H9 (cell line): ENCODE measurements at places on chromosomes 4 and X.

GRCh38 chr4:65654976-65655375 lies 15.3 kb downstream of the EPHA5 start:
- no peaks in the 10 kb centered on the region for H3K36me3 ChIP-seq
- no peaks in the 10 kb centered on the region for H3K27me3 ChIP-seq

DNA sequence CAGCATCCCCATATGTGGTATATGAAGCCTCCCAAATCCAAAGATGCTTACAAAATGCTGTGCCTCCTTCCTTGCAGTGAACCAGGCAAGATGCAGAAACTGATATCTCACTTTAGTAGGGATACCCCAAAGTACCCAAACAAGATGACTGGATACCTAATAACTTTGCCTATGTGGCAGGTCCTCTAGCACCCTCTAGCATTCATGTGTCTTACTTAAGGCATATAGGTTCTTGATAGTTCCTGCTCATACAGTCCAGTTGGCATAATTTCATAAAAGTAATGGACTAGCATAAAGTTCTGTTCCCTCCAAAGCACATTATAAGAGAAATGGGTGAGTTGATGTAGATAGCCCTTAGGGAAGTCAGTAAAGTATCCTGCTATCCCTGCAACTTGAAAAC lies 36.8 kb upstream of the SPP1 start:
- no peaks in the 10 kb centered on the region for H3K4me1 ChIP-seq
- DNase-seq: no peak
- no peaks in the 10 kb centered on the region for H3K27me3 ChIP-seq
- H3K4me3 ChIP-seq: no peak overlapping the region
- peaks cover 36% of the 10 kb centered on the region for H3K36me3 ChIP-seq

DNA sequence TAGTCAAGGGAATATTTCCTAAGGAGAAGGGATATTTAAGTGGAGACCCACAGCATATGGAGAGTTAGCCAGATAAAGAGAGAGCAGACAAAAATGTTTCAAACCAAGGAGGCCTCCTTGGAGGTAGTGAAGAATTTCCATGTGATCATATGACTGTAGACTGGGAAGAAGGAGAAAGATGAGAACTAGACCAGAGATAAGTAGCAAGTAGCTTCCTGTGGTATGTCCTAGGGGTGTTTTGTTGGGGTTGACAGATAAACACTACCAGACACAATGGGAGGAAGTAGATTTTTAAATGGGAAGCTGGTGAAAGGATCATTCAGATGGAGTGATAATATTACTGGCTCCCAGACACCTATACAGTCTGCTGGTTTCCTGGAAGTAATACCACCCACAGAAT lies 13.6 kb downstream of the SYAP1 start:
- H3K4me1 ChIP-seq: no peaks in the 10 kb centered on the region
- H3K36me3 ChIP-seq: peaks cover 58% of the 10 kb centered on the region
- H3K27ac ChIP-seq: no peak overlapping the region

GRCh38 chr4:149993030-149993429 lies 85.2 kb upstream of the DCLK2 start:
- no peaks in the 10 kb centered on the region for H3K27me3 ChIP-seq
- H3K36me3 ChIP-seq: no peaks in the 10 kb centered on the region
- no peak overlapping the region for H3K27ac ChIP-seq
- no peaks in the 10 kb centered on the region; the same call in 1 of the 2 replicates for H3K4me1 ChIP-seq

GRCh38 chr4:100979736-100980135 lies 367.6 kb downstream of the PPP3CA start:
- H3K4me1 ChIP-seq: peaks cover 2% of the 10 kb centered on the region
- H3K27ac ChIP-seq: no peak overlapping the region
- no peak overlapping the region for H3K4me3 ChIP-seq

- DNase-seq: no peak
- no peaks in the 10 kb centered on the region for H3K4me1 ChIP-seq
- no peak overlapping the region for H3K27ac ChIP-seq
- H3K36me3 ChIP-seq: no peaks in the 10 kb centered on the region
- H3K4me3 ChIP-seq: no peak overlapping the region
Observed at GRCh38 chr4:31530555-31530954, 810.4 kb downstream of the PCDH7 start.
